ENCODE measurements at places on chromosomes 13 and 19.
A peak's percentile ranks its signal among the peaks of the same experiment; 100 is the strongest.

DNA sequence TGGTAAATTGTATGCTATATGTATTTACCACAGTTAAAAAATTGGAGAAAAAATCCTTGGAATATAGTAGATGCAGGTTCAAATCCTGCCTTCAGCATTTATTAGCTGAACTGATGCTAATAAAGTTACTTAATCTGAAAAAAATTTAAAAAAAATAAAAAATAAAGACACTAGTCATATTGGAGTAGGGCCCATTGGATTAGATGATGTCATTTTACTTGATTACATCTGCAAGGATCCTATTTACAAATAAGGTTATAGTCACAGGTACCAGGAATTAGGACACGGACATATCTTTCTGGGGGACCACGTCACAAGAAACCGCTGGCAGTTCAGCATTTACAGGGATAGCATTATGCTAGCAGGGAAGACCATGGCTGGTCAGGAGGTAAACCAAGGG, 6.2 kb downstream of the ZNF555 start:
- no peak for DNase-seq

DNA sequence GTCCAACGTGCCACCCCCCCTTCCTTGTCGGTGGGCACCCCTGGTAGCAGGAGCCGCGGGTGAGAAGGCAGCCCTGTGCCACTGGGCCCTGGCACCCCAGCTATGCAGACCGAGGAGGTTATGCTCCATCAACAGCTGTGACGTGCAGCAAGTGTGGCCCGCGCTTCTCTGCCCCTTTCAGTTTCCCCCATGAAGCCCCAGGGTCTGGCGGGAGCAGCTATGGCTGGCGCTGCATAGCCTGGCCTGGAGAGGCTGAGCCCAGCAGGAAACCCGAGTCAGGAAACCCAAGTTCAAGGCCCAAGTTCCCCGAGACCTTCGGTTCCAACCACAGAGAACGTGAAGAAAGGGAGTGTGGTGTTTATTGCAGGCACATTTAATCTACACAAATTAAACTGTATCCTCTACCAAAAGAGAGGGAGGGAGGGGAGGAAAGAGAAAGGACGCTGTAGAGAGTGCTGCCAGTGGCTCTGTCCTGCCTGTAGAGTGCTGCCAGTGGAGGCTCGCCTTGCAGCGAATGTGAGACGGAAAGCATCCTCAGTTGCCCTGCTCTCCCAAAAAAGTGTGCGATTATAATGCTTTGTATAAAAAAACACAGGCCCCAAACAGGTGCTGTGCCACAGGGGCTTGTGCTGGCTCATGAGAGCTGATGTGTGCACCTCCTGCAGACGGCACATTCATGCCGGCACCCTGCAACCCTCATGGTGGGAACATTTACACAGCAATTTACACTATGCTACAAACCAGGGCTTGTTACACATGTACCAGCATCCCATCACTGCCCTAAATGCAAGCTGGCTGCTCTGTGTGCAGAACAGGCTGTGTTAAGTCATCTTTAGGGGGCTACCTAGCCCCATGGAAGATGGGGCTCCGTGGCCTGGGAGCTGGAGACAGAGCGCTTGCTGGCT, 16.3 kb downstream of the POP4 start:
- no peak for DNase-seq

DNA sequence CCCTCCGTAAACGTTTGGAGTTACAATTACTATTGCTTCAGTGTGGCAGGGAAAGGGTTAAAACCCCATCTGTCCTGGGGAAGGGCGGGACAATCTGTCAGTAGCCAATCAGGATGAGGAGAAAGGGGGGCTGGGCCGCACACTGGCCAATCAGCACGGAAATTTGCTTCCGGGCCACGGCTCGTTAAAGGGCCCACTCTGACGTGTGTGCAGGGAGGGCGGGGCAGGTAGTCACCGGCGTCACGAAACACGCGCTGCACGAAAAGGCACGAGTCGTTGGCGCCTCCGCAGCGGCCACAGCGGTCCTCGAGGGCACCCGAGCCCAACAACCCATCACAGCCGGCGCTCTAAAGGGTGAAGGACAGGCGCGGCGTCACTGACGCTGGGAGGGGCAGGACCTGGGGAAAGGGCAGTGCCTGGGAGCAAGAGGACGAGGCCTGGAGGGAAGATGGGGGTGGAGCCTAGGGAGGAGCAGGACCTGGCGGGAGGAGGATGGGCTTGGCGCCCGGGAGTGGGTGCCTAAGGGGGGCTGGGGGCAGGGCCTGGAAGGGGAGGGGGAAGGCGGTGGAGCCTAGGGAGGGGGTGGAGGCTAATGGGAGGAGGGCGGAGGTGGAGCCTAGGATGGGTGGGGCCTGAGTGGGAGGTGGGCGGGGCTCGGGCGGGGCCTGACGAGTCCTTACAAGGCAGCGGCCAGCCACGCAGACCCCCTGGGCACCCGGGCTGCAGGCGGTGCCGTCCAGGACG, 4.9 kb downstream of the ADAMTSL5 start:
- peak; percentile 88 for DNase-seq

DNA sequence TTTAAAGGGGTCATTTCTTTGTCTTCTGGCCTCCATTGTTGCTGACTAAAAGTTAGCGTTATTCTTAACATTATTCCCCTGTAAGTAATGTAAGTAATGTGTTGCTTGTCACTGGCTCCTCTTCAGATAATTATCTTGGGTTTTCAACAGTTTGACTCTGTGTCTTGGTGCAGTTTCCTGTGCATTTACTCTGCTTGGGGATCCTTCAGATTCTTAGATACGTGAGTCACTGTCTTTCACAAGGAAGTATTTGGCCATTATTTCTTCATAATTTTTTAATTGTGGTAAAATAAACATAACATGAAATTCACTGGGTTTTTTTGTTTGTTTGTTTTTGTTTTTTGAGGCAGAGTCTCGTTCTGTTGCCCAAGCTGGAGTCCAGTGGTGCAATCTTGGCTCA, 13.5 kb upstream of the OR7D2 start:
- DNase-seq = no peak

DNA sequence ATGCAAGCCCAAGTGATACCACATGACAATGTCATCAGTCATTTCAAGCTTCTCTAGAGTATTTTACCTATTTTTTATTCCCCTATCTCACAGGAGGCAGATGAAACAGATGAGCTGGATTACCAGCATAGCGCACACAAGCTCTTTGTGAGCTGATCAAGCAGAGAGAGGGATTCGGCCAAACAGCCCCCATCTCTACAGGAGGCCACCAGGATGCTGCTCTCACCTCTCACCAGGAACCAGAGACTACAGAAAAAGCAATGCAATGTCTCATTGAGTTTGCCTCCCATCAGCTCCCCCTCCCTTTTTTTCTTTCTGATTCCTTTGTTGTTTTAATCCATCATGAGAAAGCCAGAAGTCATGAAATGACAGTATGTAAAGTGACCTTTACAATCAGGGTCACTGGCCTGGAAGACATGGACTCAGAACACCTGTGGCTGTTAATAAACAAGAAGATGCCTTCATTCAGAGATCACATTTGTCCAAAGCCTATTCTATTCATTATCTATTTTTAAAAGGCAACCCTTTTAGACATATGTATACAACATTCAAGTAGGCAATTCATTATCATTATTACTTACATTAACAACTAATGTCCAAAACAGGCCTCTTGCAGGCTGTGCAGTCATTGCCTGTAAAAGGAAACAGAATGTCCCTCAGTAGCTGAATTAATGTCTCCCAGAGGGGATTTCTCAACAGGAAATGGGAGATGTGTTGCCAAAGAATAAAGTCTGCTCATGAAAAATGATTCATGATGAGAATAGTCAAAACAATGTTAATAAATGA, 656.6 kb downstream of the TBC1D4 start:
- DNase-seq = no peak

- no peak for DNase-seq
Observed at GRCh38 chr13:84659359-84659661, 777.0 kb upstream of the SLITRK1 start.

DNA sequence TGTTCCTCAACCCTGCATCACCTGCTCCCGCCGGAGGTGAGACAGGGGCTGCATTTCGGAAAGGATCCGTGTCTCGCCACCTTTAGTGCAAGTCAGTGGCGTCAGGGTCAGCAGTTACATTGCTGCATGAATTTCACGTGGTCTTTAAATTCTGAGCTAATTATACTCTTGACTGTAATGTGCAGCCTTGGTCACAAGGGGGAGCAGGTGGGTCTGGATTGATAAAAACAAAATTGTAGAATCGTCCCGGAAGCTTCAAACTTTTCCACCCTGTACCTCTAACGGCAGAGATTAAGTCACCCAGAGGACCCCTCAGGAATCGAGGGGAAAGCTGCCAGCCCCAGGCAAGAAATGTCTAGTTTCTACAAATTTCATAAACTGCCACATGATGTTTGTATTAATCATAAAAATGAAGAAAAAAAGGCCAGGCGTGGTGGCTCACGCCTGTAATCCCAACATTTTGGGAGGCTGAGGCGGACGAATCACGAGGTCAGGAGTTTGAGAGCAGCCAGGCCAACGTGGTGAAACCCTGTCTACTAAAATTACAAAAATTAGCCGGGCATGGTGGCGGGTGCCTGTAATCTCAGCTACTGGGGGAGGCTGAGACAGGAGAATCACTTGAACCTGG, 20.2 kb downstream of the BBC3 start:
- DNase-seq = peak; percentile 79

GRCh38 chr13:23923031-23923430, 25.7 kb upstream of the C1QTNF9B start:
- no peak for DNase-seq

DNA sequence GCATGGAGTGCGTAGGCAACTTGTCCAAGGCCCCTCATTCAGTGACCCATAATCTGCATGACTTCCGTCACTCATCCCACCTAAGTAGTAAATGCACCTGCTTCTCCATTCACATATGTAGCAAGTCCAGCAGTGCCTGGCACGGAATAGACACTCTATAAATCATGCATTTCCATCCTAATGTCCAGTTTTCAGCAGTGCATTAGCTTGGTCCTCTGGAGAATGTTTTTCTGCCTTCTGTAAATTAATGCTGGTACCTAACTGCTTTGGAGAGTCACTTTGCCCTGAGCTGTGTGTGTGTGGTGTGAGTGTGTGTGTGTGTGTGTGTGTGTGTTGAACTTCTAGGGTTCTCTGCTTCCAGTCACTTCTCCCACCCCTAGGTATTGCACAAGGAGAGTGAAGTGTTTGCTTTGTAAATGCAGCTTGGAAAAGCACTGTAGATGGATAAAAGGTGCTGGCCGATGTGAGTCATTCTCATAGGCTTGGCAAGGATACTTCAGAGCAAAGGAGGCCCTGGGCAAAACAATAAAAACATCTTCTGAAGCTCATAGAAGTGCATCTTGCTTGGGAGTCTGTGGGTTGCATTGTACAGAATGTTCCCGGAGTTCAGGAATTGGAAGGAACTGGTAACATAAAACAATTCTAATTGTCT, 181.8 kb downstream of the KATNAL1 start:
- no peak for DNase-seq

- DNase-seq = no peak
Observed at GRCh38 chr13:40550130-40550529, 116.3 kb downstream of the FOXO1 start.

- no peak for DNase-seq
Observed at GRCh38 chr19:52600639-52601024, 30.5 kb downstream of the ZNF701 start.

- DNase-seq = no peak
Observed at GRCh38 chr19:33379151-33379829, 5.8 kb downstream of the CEBPG start.

DNA sequence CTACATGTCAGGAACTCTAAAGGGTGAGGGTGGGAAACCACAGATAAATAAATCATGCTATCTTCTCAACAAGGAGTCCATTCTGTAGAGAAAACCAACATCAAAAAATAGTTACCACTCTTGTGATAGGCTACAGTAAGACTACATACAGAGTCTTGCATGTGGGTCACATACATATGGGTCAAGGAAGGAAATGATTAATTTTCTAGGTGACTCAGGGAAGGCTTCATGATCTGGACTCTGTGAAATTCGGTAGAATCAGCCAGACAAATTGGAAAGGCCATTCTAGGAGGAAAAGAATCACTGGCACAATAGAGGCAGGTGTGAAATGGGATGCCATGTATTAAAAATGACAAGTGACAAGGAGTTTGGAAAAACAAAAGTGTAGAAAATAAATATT, 638.9 kb downstream of the LIG4 start:
- DNase-seq = no peak

DNA sequence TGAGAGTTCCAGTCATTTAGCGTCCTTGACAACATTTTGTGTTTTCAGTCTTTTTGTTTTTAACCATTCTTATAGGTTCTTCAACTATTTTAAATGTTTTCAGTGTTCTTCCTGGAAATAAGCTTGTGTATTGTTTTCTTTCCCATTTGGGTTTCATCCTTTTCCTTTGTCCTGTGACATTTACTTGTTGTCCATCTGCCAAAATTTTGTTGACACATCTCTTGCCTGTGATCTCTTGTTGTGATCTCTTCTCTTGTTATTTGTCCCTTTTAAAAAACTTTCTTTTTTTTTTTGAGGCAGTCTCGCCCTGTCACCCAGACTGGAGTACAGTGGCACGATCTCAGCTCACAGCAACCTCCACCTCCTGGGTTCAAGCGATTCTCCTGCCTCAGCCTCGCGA, 96.5 kb downstream of the PDS5B start:
- no peak for DNase-seq

DNA sequence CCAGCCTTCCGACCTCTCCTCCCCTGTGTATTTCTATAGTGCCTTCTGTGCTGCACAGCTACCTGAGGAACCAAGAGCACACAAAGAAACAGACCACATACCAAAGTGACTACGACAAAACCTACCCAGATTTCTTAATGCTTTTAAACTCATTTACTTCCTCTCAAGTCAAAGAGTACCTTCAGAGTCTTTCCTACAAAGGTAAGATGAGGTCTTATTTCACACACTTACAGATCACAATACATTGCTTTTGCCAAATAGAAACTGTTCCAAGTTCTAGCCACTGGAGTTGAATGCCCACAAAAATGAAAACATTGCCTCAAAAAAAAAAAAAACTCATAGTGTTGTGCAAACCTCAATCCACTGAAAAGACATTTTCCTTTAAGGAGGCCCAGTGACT, 36.4 kb downstream of the TEX26 start:
- DNase-seq = no peak

GRCh38 chr19:5186293-5187050, 154.1 kb downstream of the PTPRS start:
- no peak for DNase-seq

DNA sequence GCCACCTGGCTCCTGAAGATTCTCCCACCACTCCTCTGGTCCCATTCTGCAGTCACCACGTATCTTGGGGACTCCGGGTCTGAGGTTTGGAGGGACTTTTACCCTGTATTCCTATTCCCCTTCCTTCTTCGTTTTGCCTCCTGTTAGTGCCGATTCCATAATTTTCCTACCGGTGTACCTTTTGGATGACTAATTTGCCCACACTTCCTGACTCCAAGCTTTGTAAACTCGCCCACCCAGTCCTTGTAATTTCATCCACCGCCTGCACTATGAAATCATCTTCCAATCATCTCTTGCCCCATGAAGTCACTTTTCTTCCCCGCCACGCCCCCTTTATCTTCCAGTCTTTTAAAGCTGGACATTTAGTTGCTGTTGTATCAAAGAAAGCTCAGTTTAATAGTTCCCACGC, 572 bp downstream of the UCHL3 start:
- peak; percentile 68 for DNase-seq

- peak; percentile 62 for DNase-seq
Observed at GRCh38 chr13:41457589-41458186, 338 bp downstream of the RGCC start.

GRCh38 chr13:35824825-35825224, 306.4 kb downstream of the DCLK1 start:
- DNase-seq = no peak

- DNase-seq = no peak
Observed at GRCh38 chr19:3515891-3516422, 9.8 kb downstream of the FZR1 start.
